CD4-positive, alpha-beta T cell treated with Interleukin-4 for 1 hour (primary cell): ENCODE measurements at places on chromosomes 12 and 14.

- DNase-seq: no peak
Measured at GRCh38 chr14:101109347-101109638, 205.8 kb upstream of the RTL1 start.

- peak; percentile 63 for DNase-seq
Measured at GRCh38 chr12:64890873-64891468, 66.5 kb downstream of the TBC1D30 start.

GRCh38 chr12:53974084-53975063 lies at the start of gene HOTAIR:
HOTAIR (minus strand) TSS chr12:53974954.
- DNase-seq: peak; percentile 19

GRCh38 chr12:112965643-112966042 lies 12.7 kb upstream of the OAS2 start:
- DNase-seq: no peak

DNA sequence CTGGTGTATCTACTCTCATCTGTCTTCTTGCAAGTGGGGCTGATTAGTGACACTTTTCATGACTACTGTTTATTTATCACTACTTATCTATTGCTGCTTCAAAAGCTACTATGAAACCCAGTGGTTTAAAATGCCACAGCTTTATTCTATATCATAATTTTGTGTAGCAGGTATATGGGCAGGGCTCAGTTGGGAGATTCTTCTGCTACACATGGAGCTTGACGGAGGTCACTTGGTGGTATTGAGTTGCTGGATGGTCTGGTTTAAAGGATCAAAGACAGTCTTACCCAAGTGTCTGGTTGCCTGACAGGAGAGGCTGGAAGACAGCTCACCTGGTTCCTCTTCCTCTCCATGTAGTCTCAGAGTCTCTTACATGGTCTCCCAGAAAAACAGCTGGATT lies 222.7 kb downstream of the TMEM132D start:
- DNase-seq: no peak
